ENCODE measurements at places on chromosomes 2 and 18.

GRCh38 chr2:137802038-137802437, 162.2 kb upstream of the HNMT start:
- no peaks in the 10 kb centered on the region for H3K36me3 ChIP-seq
- no peak overlapping the region for H3K27ac ChIP-seq
- DNase-seq = no peak
- no peak overlapping the region for H3K4me3 ChIP-seq
- peaks cover 12% of the 10 kb centered on the region for H3K27me3 ChIP-seq

DNA sequence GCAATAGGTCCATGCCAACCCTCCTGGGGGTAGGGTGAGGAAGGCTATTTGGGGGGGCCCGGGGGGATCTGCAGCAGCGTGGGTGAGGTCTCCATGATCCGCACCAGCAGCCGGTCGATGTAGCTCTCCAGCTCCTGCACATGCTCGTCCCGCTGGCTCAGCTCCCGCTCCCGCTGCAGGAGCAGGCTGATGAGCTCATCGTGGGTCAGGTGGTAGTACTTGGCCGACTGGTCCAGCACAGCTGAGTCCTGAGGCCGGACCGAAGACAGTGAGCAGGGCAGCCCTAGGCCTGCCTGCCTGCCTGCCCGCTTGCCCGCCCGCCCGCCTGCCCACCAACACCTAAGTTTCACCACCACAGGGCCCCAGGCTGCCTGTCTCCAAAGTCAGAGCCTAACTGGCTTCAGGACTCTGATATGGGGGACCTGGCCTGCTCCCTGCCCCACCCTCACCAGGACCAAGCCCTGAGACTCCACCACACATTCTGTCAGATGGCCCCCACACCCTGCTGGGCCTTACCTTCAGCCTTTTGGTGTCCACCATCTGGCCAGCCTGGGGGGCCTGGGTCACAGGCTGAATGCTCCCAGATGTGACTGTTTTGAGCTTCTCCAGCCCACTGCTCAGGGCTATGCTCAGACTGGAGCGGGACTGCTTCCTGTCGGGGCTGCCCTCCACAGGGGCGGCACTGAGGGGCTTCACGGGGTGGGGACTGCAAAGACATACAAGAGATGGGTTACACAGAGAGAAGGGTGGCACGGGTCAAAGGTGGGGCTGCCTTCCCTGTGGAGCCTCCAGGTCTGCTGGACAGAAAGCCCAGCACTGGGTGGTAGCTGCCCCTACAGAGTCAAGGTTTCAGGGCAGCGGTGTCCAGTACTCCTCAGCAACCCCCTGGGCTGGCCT, 4.2 kb upstream of the SFXN5 start:
- H3K4me3 ChIP-seq = no peak overlapping the region
- peaks cover 23% of the 10 kb centered on the region for H3K27me3 ChIP-seq
- H3K36me3 ChIP-seq = no peaks in the 10 kb centered on the region
- H3K4me1 ChIP-seq = peaks cover 64% of the 10 kb centered on the region
- no peak for DNase-seq
- no peak overlapping the region for H3K27ac ChIP-seq

DNA sequence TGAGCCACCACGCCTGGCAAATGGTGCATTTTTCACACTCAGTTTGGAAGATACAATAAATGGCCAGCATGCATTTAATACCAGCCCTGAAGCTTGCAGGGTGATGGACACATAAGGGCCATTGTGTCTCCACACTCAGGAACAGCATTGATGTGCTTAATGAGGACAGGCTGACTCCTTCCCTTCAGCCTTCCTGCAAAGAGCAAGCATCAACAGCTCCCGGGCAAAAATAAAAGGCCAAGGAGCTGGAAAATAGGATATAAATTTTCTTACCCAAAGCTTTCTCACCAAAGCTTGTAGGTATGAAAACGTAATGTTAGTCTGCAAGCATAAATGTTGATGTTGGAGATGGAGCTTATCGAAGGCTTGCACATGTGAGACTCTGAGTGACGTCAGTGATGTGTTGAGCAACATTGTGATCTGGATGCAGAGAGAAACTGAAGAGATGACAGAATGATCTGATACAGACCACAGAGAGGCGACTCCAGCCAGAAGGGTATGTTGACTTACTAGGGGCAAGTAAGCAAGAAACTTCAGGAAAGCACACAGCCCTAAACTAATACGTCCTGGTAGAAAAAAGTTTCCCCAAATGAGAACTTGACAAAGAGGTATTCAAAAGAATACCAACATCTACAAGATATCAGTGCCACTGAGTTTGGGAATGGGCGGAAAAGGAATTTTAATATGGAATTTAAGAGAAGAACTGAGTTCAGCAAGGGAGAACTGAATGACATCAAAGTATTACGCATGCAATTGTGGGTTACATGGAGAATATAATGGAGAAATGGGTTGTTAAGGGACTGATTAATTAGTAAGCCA, 256.5 kb downstream of the TGIF1 start:
- no peak overlapping the region for H3K4me3 ChIP-seq
- peaks cover 35% of the 10 kb centered on the region for H3K4me1 ChIP-seq
- no peaks in the 10 kb centered on the region for H3K27me3 ChIP-seq
- H3K27ac ChIP-seq = no peak overlapping the region

DNA sequence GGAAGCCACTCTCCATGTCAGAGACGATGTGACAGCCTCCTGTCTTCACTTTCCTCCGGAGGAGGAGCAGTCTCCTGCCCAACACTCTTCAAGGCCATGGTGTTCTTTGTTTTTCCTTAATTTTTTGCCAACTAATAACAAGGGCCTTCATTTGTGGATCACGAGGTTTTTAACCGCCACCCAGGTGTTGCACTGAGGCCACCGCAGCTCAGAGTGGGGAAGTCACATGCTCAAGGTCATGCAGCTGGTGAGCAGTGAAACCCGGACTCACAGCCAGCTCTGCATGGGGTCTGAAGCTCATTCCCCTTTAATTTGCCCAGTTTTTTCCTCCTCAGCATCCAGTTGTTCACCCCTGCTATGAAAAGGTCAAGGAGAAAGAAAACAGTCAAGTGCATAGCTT, 19.6 kb downstream of the ENOSF1 start:
- H3K36me3 ChIP-seq = peaks cover 60% of the 10 kb centered on the region
- DNase-seq = no peak
- H3K4me3 ChIP-seq = no peak overlapping the region

GRCh38 chr2:239184968-239185903, 215.6 kb downstream of the HDAC4 start:
- H3K4me3 ChIP-seq = no peak overlapping the region
- peaks cover 27% of the 10 kb centered on the region for H3K4me1 ChIP-seq
- no peak for DNase-seq
- no peak overlapping the region for H3K27ac ChIP-seq

DNA sequence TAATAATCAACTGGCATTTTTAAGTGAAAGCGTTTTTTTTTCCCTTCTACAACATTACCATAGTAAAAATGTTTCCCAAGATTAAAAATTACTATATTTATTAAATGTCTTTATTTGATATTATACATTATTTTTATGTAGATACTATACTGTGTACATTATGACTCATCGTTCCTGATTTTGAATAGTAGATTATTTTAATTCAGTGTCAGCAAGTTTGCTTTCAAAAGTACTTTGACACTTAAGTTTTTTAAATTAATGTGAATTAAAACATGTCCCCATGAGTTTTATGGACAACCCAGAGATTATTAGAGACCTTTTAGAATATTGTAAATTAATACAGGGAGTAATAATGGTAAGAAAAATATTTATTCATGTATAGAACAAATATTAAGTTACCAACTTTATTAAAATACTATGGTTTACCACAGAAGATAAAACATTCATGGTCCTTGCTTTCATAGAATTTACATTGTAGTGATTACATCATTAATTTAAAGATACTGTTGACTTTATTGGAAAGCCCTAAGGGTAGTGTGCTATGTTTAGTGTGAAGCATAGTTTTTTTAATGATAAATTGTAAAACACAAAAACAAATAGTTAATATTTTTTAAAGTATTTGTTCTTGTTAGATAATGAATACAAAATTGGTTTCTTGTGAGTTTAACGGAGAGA, 21.9 kb downstream of the DYNC1I2 start:
- no peak overlapping the region for H3K27ac ChIP-seq
- H3K4me3 ChIP-seq = no peak overlapping the region
- peaks cover 6% of the 10 kb centered on the region for H3K36me3 ChIP-seq

- H3K36me3 ChIP-seq = no peaks in the 10 kb centered on the region
- no peak for DNase-seq
- no peak overlapping the region for H3K27ac ChIP-seq
- H3K4me3 ChIP-seq = no peak overlapping the region
- peaks cover 3% of the 10 kb centered on the region for H3K27me3 ChIP-seq
Measured at GRCh38 chr18:52612406-52612805, 272.4 kb downstream of the DCC start.

GRCh38 chr2:232418466-232419244, 12.0 kb downstream of the ALPG start:
- H3K27me3 ChIP-seq = peaks cover 99% of the 10 kb centered on the region
- no peak overlapping the region for H3K27ac ChIP-seq
- H3K36me3 ChIP-seq = peaks cover 11% of the 10 kb centered on the region
- H3K4me1 ChIP-seq = peaks cover 11% of the 10 kb centered on the region

- H3K36me3 ChIP-seq = peaks cover 14% of the 10 kb centered on the region
- peaks cover 9% of the 10 kb centered on the region for H3K27me3 ChIP-seq
- peak; percentile 28 for DNase-seq
Measured at GRCh38 chr18:9808295-9809241, 77.2 kb upstream of the TXNDC2 start.

- H3K27ac ChIP-seq = no peak overlapping the region
- peaks cover 3% of the 10 kb centered on the region for H3K27me3 ChIP-seq
- no peaks in the 10 kb centered on the region for H3K36me3 ChIP-seq
- H3K4me1 ChIP-seq = peaks cover 37% of the 10 kb centered on the region
- DNase-seq = no peak
Measured at GRCh38 chr2:15050483-15050882, 418.0 kb downstream of the LRATD1 start.

GRCh38 chr2:24508878-24509277, 17.8 kb downstream of the NCOA1 start:
- no peak overlapping the region for H3K27ac ChIP-seq
- no peaks in the 10 kb centered on the region for H3K4me1 ChIP-seq
- no peaks in the 10 kb centered on the region for H3K27me3 ChIP-seq
- DNase-seq = no peak
- no peak overlapping the region for H3K4me3 ChIP-seq

- H3K36me3 ChIP-seq = no peaks in the 10 kb centered on the region
- H3K4me3 ChIP-seq = no peak overlapping the region
- H3K27ac ChIP-seq = no peak overlapping the region
- peaks cover 3% of the 10 kb centered on the region for H3K27me3 ChIP-seq
Measured at GRCh38 chr2:52879561-52879960, 888.0 kb upstream of the CHAC2 start.

DNA sequence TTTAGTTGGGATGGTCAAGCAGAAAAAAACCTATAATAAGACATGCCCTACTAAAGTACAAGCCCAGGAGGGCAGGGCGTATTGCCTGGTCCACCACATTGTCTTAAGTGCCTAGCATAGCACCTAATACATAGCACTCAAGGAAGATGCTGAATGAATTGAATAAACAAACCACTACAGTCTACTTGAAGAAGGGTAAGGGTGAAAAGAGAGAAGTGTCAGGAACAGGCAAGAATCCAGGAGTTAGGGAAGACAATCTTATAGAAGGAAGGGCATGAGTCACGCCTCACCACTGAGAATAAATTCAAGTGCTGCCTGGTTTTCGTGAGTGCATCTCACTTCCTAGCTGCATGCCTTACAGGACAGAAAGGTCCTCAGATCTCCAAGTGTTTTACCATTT, 13.9 kb downstream of the SLC19A3 start:
- H3K27me3 ChIP-seq = peaks cover 7% of the 10 kb centered on the region
- H3K4me1 ChIP-seq = no peaks in the 10 kb centered on the region
- H3K36me3 ChIP-seq = no peaks in the 10 kb centered on the region
- H3K27ac ChIP-seq = no peak overlapping the region
- DNase-seq = no peak

DNA sequence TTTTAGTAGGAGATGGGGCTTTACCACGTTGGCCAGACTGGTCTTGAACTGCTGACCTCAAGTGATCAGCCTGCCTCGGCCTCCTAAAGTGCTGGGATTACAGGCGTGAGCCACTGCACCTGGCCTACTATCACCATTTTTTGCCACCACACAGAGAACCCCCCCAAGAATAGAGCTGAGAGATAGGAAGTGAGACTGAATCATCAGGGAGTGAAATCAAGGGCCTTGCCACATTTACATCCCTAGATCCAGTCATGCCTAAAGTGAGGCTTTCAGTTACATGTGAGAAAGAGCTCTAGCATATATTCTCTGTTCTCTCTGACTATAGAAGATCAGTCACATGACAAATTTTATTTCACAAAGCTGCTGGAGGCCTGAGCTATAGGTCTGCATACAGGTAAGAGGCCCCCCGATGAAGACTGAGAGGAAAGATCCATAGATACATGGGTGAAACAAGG, 28.0 kb upstream of the KCMF1 start:
- peaks cover 5% of the 10 kb centered on the region for H3K4me1 ChIP-seq
- no peak overlapping the region for H3K27ac ChIP-seq
- no peak overlapping the region for H3K4me3 ChIP-seq
- no peaks in the 10 kb centered on the region for H3K36me3 ChIP-seq
- no peak for DNase-seq

GRCh38 chr18:56289381-56289780, 349.0 kb downstream of the TXNL1 start:
- H3K4me1 ChIP-seq = no peaks in the 10 kb centered on the region
- H3K27ac ChIP-seq = no peak overlapping the region
- H3K27me3 ChIP-seq = no peaks in the 10 kb centered on the region
- H3K4me3 ChIP-seq = no peak overlapping the region
- DNase-seq = no peak

GRCh38 chr2:30257266-30258214, 26.2 kb downstream of the LBH start:
- H3K27ac ChIP-seq = peak overlapping the region; percentile 19
- peaks cover 32% of the 10 kb centered on the region for H3K36me3 ChIP-seq
- no peak for DNase-seq
- H3K27me3 ChIP-seq = no peaks in the 10 kb centered on the region
- H3K4me1 ChIP-seq = peaks cover 34% of the 10 kb centered on the region

DNA sequence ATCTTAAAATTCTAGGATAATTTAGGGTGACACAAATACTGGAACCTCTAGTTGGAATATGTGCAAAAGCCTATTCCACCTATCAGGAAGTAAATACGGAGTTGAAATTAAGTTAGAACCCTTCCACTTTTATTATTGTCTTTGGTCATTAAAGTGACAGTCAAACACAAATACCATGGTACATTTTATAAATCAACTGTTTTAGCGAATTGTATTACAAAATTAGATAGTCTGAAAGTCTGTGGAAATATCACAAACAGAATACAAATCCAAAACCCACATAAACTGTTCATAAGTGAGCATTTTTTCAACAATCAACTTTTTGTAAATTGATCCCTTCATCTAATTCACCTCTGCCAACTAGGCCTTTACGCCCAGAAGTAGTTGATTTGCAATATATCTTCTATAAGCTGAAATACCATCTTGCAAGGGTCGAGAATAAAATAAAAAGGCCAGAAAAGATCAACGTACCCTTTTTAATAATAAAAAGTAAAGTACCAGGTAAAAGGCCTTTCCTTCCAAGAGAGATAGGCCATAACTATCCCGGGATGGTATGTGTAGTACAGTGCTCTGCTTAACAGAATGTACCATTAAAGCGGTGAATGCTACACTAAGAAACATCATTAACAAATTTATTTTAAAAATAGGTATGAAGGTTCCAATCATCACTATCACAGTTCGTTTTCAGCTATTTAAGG, 1.3 kb downstream of the USP34 start:
- no peak for DNase-seq
- peaks cover 21% of the 10 kb centered on the region for H3K36me3 ChIP-seq
- peaks cover 26% of the 10 kb centered on the region for H3K4me1 ChIP-seq
